Stimulated activated CD8-positive, alpha-beta memory T cell treated with anti-CD3 and anti-CD28 coated beads, Interleukin-15, amount 100 ng/mL, for 4 hours (primary cell): ENCODE measurements at places on chromosomes 6 and 20.

DNA sequence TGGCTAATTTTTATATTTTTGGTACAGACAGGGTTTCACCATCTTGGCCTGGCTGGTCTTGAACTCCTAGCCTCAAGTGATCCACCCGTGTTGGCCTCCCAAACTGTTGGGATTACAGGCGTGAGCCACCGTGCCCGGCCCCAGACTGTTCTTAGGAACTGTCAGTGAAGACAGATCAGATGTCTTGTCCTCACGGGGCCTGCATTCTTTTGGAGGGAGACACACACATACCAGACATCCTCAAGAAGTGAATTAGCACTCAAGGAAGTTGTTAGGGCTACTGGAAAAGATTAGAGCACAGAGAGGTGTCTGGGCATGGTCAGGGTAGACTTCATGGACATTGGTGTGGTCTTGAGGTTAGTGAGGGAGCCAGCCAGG is 10.3 kb upstream of the LPIN3 start:
- no peak for DNase-seq

GRCh38 chr6:44498436-44498835 is 110.9 kb downstream of the CDC5L start:
- DNase-seq: no peak

DNA sequence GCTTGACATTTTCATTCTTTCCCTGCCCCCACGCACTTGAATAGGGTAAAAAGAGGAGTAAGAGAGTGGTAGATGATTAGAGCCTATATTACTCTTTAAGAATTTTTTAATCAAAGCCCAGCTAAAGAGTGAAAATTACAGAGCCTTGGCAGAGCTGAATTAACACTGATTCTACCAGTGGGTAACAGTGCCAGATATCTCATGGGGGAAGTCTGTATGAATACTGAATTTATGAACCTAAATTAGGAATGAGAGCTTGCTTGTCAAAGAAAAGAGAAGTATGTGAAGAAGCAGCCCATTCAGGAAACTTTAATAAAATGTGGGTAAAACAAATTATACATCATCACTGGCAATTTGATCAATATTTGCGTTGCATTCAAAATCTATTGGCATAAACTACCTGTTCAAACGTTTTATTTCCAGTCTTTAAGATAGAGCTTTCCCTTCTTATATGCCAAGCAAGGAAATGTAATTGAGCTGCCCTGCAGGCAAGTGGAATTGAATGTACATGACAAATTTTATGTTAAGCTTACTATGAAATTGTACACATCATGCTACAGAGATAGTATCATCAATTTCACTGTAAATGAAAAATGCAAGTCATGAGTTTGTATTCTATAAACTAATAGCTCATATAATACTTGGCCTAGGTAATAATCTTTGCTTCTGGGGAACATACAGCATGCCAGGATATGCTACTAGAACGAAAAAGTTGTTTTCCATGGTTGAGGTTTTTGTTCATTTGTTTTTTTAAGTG is 14.5 kb downstream of the SOBP start:
- DNase-seq: no peak

GRCh38 chr6:158027590-158028285 is 46.1 kb downstream of the SYNJ2 start:
- DNase-seq: no peak

DNA sequence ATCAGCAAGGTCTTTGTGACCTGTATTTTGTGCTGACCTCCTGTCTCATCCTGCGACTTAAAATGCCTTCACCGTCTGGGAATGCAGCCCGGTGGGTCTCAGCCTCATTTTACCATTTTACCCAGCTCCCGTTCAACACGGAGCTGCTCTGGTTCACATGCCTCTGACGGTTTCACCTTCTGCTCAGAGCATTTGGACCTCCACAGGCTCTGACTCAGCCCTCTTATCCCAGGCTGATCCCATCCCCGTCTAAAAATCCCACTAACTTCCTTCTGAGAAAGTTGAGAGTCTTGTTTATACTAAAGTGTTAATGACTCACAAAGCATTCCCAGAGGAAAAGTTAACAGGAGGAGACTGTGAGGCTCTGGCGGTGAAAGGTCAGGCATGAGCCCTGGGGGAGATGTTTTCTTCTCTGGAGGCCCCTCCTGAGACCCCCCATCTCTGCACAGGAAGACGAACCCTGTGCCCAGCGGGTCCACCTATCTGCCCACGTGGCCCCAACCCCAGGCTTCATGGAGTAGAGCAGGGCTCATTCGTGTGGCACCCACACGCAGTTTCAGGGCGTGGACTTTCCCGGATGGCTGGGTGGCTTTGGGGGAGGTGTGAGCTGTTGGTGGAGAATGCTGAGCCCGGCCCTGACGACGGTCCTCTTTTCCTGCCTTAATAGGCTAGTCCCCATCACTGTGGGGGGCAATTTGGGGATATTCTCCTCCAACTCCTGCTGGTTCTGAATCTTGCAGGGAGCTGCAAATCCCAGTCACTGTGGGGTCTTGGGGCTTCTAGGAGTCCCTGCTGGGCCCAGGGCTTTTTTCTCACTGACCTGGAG is 3.3 kb upstream of the BIRC7 start:
- DNase-seq: no peak

DNA sequence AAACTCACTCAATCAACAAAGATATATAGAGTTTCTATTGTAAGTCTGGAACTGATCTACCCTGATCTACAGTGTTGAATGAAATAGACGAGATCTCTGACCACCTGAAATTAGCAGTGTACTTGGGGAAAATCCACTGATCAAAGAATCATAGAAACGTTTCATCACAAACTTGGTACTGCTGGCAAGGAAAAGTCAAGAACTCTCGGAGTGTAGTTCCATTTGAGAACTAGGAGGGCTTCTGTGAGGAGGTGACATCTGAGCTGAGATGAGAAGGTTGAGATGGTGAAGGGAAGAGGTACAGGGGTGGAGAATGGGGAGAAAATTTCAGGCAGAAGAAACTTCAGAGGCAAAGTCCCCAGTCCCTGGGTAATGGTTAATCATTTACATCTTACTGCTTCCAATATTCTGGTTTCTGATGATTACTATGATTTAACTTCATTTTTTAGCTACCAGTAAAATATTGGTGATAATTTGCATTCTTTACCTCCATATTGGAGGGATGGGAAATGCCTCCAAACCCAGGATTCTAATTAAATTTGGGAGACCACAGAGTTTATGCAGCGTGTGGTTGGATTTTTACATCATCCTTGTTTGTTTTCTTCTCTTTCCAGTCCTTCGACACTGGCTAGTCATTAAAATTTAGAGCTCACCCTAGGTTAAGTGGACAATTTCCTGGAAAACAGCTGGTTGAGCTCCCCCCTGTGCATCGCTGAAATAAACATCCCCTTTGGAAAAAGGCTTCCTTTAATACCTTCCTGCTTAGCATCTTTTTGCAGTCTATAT is 191.9 kb downstream of the BCAS1 start:
- no peak for DNase-seq

- DNase-seq: no peak
Observed at GRCh38 chr6:167660944-167661551, 165.7 kb upstream of the AFDN start.

- DNase-seq: no peak
Observed at GRCh38 chr20:22795433-22795832, 211.1 kb upstream of the FOXA2 start.
